Activated naive CD4-positive, alpha-beta T cell treated with Interleukin-2 at 50 U/mL for 16 hours (primary cell): ENCODE measurements at places on chromosomes 13 and 19.
A peak's percentile ranks its signal among the peaks of the same experiment; 100 is the strongest.

DNA sequence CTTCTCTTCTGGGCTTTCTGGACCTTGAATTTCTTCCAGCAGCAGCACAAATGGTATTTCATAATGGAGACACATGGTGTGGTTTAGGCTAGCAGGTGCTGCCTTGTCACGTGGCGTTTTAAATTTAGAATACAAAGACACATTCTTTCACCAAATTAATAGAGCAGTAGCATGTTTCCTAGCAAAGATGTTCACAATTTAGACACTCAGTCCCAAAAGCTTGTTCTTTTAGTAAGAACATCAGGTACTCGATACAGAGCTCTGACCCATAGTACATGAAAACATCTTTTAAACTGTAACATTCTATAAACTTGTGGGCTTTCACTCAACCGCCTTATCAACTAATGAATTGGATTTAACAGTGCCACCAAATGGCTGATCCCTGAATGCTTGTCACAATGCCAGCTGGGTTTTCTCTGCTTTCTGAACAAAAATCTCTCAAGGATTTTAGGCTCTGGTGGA, 290.1 kb downstream of the DCLK1 start:
- no peak for DNase-seq

GRCh38 chr19:6373096-6373812, 660 bp downstream of the ALKBH7 start:
- peak; percentile 99 for DNase-seq

DNA sequence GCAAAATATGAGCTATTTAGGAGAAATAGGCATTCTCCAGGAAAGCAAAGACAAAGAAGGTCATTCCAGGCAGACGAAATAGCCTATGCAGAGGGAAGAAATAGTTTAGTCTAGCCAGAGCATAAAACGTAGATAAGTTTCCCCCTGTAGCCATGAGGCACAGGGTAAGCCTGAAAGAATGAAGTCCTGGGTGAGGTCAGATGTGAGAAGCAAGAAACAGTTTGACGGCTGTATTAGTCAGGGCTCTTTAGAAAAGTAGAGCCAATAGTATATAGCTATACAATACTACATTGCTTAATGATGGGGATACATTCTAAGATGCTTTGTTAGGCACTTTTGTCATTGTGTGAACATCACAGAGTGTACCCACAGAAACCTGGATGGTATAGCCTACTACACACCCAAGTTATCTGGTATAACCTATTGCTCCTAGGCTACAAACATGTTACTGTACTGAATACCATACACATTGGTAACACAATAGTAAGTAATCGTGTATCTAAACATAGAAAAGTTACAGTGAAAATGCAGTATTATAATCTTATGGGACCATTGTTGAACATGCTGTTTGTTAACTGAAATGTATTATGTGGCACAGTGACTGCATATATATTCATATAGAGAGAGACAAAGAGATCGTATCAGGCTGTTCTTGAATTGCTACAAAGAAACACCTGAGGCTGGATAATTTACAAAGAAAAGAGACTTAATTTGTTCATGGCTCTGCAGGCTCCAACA, 59.3 kb upstream of the WDFY2 start:
- no peak for DNase-seq

- DNase-seq: no peak
These were observed 201.0 kb upstream of the RXFP2 start for GRCh38 chr13:31538067-31539042.

- DNase-seq: no peak
These were observed 378.5 kb downstream of the LMO7 start for GRCh38 chr13:76014406-76015318.

- DNase-seq: no peak
These were observed 109.4 kb downstream of the CRYL1 start for GRCh38 chr13:20416223-20416745.
